ENCODE measurements at places on chromosomes 4 and X.
A peak's percentile ranks its signal among the peaks of the same experiment; 100 is the strongest.

GRCh38 chrX:68650491-68650890, 3.0 kb downstream of the STARD8 start:
- DNase-seq = no peak

GRCh38 chrX:140157611-140158010, 192.3 kb upstream of the CXorf66 start:
- DNase-seq = no peak

GRCh38 chr4:108350332-108350731, 181.6 kb upstream of the LEF1 start:
- no peak for DNase-seq

DNA sequence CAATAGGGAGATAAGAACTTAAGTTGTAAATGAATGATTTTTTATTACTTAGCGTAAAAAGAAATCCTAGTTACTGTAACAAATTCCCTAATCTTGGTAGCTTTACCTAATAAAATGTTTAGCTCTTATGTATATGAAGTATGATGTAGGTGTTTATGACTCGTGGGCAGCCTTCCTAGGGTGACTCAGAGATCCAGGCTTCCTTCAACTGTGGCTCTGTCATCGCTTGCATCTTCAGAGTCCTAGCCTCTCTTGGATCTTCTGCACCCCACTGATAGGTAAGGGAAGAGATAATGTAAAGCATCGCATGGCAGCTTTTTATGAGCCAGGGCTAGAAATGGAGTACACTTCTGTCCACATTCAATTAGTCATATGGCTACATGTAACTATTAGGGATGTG, 165.6 kb upstream of the GLRA2 start:
- no peak for DNase-seq

- no peak for DNase-seq
These were observed 540.2 kb downstream of the GBA3 start for GRCh38 chr4:23232987-23233386.

DNA sequence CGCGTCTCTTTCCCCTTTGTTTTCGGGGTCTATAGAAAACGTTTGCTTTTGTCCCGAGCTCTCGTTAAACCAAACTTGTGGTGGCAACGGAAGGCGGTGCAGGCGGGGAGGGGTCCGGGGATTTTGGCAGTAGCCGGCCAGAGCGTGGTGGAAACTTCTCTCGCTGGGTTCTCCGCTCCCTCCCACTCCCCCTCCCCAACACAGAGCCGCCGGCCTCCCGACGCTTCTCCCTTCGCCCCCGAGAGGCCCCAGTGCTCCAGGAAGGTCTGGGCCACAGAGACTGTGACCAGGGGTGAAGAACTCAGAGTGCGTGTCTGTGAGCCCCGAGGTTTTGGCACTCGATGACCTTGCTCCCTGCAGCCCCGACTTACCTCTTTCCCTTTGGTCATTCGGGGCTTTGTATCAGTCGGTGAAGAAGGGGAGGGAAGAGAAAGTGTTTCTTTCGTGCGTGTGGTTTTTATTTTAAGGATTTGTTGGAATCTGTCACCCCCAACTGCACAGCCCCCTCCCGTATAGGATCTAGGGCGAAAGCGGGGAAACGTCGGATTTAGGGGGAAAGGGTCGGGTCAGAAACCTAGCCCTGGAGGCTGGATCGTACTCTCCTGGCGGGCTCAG, 9.0 kb upstream of the BCOR start:
- peak; percentile 20 for DNase-seq

- DNase-seq = no peak
These were observed 232.4 kb downstream of the PPP3CA start for GRCh38 chr4:101114936-101115372.

DNA sequence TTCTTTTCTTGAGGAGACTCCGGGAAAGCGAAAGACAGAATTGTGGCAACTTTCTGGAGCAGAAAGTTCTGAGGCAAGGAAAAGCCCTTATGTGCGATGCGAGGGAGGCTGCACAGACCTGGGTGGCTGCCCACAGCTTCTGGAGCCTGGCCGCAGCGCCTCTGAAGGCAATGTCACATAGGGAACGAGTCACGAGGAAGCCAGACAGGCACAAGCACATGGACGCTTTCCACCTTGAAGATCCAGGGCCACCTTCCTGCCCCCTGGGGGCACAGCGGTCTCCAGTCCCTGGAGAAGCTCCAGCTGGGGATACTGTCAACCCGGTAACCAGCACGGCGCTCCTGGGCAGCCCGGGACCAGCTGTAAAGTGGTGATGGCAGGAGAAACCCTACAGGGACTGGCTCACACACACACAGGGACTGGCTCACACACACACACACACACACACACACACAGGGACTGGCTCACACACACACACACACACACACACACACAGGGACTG, 69.8 kb downstream of the MTNR1A start:
- no peak for DNase-seq

- DNase-seq = no peak
These were observed 311.1 kb downstream of the PDGFC start for GRCh38 chr4:156660465-156660864.

DNA sequence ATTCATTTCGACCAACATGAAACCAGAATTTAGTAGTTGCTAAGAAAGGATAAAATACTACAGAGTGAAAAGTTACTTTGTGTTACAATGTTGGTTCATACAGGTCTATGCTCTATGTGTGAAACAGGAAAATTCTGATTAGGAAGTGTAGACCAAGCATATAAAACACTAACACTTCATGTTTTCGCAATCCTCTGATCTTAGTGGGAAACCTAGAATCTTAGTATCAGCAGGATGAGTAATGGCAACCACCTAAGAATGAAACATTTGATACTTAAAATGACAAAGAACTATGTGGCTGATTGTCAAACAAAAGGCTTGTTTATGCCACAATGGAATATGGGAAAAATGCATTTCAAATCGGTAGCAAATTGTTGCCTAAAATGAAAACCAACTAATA, 116.1 kb downstream of the AMMECR1 start:
- DNase-seq = no peak

All from hematopoietic multipotent progenitor cell treated with erythropoietin and hydrocortisone succinate and interleukin-3 and kit ligand, for 8 days (in vitro differentiated cells).